Tracheal epithelial cell (primary cell): ENCODE measurements at places on chromosomes 2 and 18. TPM values are rescaled to one million over a fixed set of nuclear protein-coding genes. Genes with fewer than 3 reads are reported as not detected.

Gene ZSWIM2
- total RNA-seq, result not detected in 2 replicates

Gene MAPK4
- 0.48 TPM in 1 of 2 replicates, not detected in the other for total RNA-seq

Gene SCYGR4
- not detected in 2 replicates for total RNA-seq

Gene AGXT
- total RNA-seq, result not detected in 2 replicates

Gene MITD1
- 13.2 and 24.6 TPM in 2 replicates for total RNA-seq

Gene CABLES1
- total RNA-seq, result 0.21 and 1.7 TPM in 2 replicates

Gene NR4A2
- 0.24 and 0.43 TPM in 2 replicates for total RNA-seq

Gene ITGA4
- under 0.01 and 3.1 TPM in 2 replicates for total RNA-seq

Gene SERPINB12
- 0.43 and 0.48 TPM in 2 replicates for total RNA-seq

Gene VAMP5
- total RNA-seq, result 4.1 TPM in 1 of 2 replicates, not detected in the other

Gene ZNF804A
- total RNA-seq, result not detected in 2 replicates

Gene SAG
- under 0.01 TPM in 1 of 2 replicates, not detected in the other for total RNA-seq

Gene M1AP
- total RNA-seq, result 0.96 and 4.5 TPM in 2 replicates

Gene ZNF385B
- total RNA-seq, result not detected in 2 replicates

Gene C2orf15
- total RNA-seq, result 1.7 TPM in 1 of 2 replicates, not detected in the other

Gene ACTG2
- not detected in 2 replicates for total RNA-seq

Gene RUFY4
- total RNA-seq, result under 0.01 TPM in 1 of 2 replicates, not detected in the other

Gene RBM44
- 0.24 TPM in 1 of 2 replicates, not detected in the other for total RNA-seq

Gene CD28
- total RNA-seq, result not detected in 2 replicates

Gene SCN7A
- under 0.01 TPM in 1 of 2 replicates, not detected in the other for total RNA-seq

Gene STAT4
- 5.1 and 13.6 TPM in 2 replicates for total RNA-seq

Gene EMILIN2
- 1.3 and 4.3 TPM in 2 replicates for total RNA-seq

Gene HJURP
- total RNA-seq, result 0.85 and 2.2 TPM in 2 replicates

Gene DUSP2
- total RNA-seq, result 10.6 and 11.1 TPM in 2 replicates

Gene GAREM2
- total RNA-seq, result 0.43 and 0.72 TPM in 2 replicates

Gene NEU2
- total RNA-seq, result not detected in 2 replicates
